ENCODE measurements at places on chromosomes 4 and X.

- DNase-seq: no peak
Measured at GRCh38 chr4:89897867-89898266, 3.2 kb downstream of the MMRN1 start.

GRCh38 chr4:168878623-168879022, 131.4 kb downstream of the CBR4 start:
- DNase-seq: no peak

DNA sequence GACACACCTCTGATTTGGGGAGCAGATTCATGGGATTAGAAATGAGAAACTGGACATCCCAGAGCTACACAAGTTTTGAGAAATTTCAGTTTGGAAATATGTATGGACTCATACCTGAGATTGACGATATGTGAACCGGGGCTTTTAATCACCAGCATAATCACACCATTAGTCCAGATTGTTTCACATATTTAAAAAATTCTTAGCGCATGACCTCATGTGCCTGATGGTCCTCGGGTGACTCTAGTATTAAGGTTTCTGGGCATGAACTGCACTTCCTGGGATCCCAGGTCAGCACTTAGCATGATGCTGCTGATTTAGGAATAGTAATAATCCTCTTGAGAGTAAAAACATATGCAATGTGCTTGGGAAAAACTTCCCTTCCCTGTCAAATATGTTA, 91.9 kb upstream of the BCOR start:
- DNase-seq: no peak

GRCh38 chr4:128591482-128591881, 218.0 kb upstream of the JADE1 start:
- DNase-seq: no peak

DNA sequence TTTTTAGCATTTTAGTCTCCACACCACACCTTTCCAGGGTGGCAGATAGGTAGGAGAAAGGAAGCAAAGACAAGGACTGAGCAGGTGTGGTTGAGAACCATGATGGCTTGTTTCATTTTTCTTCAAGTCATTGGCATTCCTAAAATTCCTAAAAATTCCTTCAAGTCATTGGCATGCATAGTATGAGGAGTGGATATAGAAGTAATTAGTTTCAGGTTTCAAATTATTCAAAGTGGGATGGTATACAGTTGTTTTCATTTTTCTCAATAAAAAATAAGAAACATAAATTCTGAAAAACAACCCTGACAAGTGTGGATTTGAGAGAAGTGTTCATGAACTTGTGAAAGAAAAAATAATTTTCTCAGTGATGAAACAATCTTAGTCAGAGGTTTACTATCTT, 22.3 kb upstream of the HERC3 start:
- no peak for DNase-seq

GRCh38 chrX:136529795-136530194, 2.2 kb upstream of the VGLL1 start:
- no peak for DNase-seq

All from NCI-H2107 (cell line).